ENCODE measurements at places on chromosomes 5 and 9.

- DNase-seq: no peak
Observed at GRCh38 chr9:96646081-96646991, 8.8 kb downstream of the PRXL2C start.

GRCh38 chr9:105405514-105406131, 42.2 kb upstream of the FSD1L start:
- no peak for DNase-seq

GRCh38 chr9:78605041-78606000, 308.4 kb downstream of the PSAT1 start:
- peak; percentile 89 for DNase-seq

GRCh38 chr5:90810211-90810610, 251.6 kb downstream of the ADGRV1 start:
- no peak for DNase-seq

DNA sequence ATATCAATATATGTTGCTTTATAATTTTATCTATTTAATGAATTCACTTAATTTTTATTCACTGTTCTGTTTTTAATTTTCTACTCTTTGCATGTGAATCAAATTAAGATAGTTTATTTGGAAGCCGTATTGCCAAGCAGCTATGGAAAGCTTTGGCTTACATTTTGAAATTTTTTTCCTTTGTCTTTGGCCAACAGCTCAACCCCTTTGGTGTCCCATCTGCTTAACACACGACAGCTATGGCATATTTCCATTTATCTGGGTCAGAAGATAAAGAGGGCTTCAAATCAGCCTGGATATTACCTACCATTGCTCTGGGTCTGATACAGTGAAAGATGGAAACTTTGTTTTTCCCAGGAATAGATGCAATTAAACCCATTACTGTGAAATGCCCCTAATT, 201.0 kb downstream of the WDR70 start:
- peak; percentile 20 for DNase-seq

GRCh38 chr5:14757850-14758249, 93.3 kb downstream of the OTULIN start:
- DNase-seq: no peak

GRCh38 chr9:135714242-135715055, 12.5 kb downstream of the KCNT1 start:
- DNase-seq: peak; percentile 65

DNA sequence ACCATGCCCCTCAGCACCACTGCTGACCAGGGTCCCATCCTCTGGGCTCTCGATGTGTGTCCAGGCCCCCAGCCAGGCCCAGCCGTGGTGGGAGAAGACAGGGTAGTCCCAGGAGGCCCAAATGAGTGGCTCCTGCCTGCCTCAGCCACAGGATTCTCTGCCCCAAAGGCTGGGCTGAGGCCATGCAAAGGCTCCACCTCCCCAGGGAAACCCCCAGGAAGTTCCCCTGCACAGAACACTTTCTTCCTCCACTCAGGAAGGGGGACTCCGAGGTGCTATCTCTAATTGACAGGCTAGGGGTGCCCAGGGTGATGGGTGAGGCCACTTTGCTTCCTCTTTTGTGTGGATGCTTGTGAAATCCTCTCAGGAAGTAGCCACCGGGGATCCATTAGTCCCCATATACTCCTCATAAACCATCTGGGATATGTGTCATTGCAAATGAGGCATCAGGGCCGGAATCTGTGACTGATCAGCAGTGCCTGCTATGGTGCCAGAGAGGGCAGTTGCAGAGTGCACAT, 23.1 kb upstream of the TDRD7 start:
- no peak for DNase-seq

DNA sequence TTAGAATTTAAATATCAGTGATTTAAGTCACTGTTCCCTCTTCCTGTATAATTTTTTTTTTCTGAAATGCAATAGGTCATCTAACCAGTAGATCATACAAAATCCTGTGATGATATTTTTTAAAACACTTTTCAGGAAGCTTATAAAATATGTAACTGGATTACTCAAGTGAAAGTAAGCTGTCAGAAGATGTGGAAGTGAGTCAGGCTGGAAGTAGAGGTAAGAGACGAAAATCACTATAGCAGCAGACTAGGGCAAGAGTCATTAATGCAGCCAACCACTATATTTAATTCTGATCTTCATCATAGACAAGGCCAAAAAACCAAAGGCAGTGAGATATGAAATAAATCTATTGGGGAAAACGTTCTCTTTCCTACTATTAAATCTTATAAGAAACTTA, 65.7 kb upstream of the C6 start:
- no peak for DNase-seq

DNA sequence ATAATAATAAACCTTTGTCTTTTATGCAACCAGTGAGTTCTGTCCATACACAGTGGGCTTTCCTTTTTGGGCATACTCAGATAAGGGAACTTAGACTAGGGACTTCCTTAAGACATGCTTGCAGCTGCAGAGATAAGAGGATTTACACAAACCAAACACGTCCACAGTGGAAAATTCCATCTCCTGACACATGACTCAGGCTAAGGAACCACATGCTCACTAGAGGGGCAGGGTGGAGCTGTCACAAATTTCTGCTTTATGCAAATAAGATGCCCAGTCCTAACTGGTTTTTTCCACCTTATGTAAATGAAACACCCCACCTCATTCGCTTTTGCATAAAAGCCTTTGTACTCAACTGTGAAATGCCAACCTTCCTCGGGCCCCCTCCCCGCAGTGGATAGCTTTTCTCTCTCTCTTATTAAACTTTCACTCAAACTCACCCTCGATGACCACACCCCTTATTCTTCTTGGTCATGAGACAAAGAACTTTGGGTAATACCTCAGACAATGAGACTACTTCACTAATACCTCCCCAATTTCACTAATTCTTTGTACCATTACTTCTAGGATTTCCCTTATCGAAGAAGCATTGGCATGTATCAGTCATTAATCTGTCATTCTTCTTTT, 170.3 kb upstream of the FTMT start:
- DNase-seq: no peak

DNA sequence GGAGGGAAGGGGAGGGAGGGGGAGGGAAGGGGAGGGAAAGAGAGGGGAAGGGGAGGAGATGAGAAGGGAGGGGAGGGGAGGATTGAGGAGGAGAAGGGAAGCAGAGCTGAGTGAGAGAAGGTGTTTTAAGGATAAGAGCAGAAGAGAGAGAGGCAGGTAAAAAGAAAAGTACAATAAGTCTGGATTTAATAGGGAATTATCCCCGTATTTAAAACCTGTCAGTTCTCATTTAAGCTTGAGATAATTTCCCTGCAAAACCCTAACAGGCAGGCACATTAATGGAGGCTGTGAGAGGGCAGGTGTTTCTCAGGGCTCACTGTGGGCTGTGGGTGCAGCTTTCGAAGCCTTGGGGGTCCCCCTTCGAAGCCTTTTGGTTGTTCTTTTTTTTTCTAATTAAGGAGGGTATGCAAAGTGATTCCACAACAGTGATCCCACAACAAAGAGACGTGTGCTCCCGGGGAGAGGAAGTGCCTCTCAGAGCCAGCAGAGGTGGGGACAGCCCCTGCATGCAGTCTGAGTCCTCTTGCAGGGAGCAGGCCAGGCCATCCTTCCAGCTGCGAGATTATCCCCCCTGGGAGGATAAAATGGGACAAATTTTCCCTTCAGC, 317.9 kb upstream of the IRX1 start:
- no peak for DNase-seq

- DNase-seq: no peak
Observed at GRCh38 chr5:172505403-172505759, 51.1 kb upstream of the SH3PXD2B start.

DNA sequence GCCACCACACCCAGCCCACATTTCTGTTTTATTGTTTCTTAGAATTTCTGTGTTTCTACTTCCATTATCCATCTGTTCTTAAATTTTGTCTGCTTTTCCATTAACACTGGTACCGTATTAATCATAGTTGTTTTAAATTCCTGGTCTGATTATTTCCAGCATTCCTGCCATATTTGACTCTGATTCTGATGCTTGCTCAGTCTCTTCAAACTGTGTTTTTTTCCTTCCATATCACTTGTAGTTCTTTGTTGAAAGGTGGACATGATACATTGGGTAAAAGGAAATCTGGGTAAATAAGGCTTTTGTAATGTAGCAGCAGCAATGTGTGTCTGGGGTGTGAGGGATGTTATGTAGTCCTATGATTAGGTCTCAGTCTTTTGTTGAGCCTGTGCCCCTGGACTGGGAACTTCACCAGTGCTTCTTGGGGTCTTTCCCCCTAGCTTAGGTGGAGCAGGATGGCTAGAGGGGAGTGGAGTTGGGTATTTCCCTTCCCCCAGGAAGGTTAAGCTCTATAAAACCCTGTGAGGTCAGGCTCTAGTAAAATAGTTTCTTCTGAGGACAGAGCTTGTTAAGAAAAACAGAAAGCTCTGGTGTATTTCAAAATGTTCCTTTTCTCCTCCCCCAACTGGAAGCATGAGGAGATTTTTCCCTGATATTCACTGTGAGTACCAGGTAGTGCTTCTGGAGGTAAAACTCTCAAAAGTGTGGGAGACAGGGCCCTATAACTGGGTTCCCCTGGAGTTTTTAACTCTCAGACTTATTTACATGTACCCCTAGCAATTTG, 10.1 kb upstream of the TMOD1 start:
- no peak for DNase-seq

- no peak for DNase-seq
Observed at GRCh38 chr9:98610211-98610610, 98.5 kb downstream of the GABBR2 start.

- no peak for DNase-seq
Observed at GRCh38 chr9:115900698-115901097, 252.9 kb upstream of the PAPPA start.

DNA sequence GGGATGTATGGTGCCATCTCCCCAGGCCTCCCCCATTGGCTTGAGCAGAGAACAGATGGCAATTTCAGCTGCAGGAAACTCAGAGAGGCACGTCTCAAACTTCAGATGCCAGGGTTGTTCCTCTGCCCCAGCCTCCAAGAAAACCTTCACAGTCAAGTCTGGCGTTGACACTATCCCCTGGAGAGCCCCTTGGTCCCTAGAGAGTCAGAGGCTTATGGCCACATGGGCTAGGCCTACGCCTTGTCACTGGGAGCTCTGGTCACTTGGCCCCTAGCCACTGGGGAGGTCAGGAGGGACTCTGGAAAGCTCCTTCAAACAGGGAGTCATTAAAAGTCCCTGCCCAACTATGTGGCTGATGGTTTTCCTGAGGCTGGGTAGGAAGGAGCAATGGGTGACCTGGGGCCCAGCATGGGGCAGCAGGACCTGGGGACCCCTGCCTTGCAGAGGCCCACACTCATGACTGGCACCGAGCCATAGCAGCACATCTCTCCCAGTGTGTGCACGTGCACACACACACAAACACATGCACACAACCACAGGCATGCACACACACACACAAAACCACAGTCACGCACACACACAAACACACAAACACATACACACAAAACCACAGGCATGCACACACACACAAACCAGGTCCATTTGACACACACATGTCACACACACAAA, 144.2 kb downstream of the GADD45G start:
- no peak for DNase-seq

GRCh38 chr9:22036866-22037626, 27.9 kb upstream of the CDKN2B start:
- DNase-seq: no peak

GRCh38 chr5:27010646-27011045, 27.7 kb downstream of the CDH9 start:
- DNase-seq: no peak

- DNase-seq: peak; percentile 57
Observed at GRCh38 chr5:160175438-160176218, 53.7 kb upstream of the FABP6 start.

- peak; percentile 82 for DNase-seq
Observed at GRCh38 chr9:95003689-95004410, 277.4 kb downstream of the AOPEP start.

DNA sequence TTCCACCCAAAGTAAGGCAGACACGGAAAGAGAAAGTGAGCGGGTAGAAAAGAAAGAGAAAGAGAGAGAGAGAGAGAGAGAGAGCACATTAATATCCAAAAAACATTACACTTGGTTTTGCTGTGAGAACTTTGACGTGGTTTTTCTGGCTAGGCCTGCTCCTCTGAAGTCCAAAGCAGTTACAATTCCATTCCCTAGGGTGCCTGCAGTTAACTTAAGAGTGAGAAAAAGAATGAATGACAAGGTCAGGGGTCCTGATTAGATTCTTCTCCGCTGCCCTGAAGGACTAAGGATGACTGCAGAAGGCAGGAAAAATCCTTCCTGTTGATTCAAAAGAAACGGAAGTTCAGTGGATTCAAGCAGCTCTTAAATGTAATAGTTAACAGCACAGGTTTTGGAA, 589.8 kb downstream of the PRELID2 start:
- peak; percentile 37 for DNase-seq

- no peak for DNase-seq
Observed at GRCh38 chr9:113808391-113809358, 67.4 kb upstream of the ZNF618 start.

DNA sequence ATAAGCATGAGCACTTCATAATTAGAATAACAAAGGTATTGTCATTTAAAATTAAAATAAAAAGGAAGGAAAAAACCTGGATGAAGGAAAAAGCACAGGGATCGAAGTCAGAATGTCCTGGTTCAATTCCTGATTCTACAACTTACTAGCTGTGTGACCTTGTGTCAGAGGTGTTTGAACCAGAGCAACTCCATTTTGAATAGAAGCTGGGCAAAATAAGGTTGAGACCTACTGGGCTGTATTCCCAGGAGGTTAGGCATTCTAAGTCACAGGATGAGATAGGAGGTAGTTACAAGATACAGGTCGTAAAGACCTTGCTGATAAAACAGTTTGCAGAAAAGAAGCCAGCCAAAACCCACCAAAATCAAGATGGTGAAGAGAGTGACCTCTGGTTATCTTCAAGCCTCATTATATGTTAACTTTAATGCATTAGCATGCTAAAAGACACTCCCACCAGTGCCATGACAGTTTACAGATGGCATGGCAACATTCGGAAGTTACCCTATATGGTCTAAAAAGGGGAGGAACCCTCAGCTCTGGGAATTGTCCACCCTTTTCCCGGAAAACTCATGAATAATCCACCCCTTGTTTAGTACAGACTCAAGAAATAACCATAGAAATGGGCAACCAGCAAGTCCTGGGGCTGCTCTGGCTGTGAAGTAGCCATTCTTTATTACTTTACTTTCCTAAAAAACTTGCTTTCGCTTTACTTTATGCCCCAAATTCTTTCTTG, 412.7 kb downstream of the PIK3R1 start:
- DNase-seq: no peak

DNA sequence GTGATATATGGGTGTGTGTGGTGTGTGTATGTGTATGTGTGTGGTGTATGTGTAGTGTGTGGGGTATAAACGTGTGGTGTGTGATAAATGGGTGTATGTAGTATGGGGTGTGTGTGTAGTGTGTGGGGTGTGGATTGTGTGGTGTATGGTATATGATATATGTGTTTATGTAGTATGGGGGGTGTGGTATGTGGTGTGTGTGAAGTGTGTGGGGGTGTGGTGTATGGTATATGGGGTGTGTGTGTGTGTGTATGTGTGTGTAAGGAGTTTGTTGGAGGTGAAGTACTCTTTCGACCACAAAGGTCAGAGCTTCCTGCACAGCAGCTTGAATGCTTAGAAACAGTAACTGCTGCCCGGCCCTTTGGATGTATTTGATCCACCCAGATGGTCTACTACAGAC, 145.2 kb upstream of the IQGAP2 start:
- no peak for DNase-seq

All from eye (tissue), 1 donor.